GM06990 (cell line): ENCODE measurements at places on chromosomes 7 and 10.

- DNase-seq = no peak
Measured at GRCh38 chr7:4201566-4201965, 480.5 kb upstream of the FOXK1 start.

DNA sequence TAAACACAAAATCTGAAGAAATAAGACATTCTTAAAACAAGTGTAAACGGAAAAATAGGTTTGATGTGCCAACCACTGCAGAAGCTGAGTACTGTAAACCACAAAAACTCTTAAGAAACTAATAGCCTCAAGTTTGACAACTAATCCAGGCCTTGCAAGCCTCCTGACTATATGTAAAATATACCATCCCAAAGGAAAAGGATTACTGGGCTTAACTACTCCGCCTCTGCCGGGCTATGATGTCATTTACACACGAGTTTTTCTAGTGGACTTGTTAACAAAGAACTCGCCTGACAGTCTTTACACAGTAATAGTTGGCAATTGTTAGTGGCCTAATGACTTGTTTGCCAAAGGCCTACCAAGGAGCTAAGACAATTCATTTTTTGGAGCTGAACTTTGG lies 2.1 kb downstream of the KIF5B start:
- no peak for DNase-seq

DNA sequence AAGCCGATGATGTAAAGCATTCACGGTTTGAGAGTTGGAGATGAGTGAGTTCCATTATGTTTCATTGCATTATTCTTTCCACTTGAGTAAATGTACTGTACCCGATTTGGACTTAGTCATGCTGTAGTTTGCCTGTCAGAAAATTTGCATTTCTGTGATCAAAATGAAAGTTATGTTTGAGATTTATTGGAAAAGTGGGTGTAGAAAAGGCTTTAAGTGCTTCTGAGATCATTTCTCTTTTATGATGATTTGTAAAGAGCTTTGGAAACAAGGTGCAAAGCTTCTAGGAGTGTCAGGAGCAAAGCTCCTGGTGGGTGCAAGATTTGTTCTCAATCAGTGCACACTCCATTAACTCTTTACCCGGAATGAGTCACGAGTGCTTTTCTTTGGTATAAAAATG lies 204.1 kb upstream of the POM121L12 start:
- DNase-seq = no peak

DNA sequence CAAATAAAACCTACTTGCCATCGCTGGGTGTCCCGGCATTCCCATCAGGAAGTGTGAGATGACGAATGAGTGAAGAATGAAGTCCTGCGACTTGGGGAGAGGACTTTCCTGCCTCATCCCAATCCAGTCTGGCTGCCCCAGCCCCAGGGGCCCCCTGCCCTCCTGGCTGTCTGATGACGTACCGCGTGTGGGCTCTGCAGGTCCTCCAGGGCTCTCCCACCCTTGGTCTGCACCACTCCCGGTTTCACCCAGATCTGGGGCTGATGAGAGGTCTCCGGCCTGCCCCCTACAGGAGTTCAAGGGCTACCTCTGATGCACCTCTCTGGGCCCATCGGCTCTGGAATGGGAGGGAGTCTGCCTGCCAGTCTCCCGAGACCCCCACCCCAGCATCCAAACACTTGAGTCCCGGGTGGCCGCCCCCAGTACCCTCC lies 9.8 kb downstream of the ATP6V1F start:
- no peak for DNase-seq

DNA sequence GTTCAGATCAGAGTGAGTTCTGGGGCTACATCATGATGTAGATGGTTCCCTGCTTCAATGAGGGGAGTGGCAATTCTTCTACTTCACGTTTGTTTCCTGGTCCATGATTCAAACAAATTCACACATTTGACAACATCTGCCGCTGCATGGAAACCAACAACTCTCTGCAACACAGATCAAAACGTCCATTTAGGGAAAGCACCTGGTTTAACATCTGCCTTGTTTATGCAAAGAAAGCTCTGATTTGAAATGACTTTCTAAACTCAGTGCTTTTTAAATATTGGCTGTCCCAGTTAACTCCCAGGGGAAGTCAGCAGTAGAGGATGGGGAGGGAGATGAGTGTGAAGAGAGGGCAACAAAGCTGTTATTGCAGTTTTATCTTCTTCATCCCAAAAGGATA lies 93.8 kb downstream of the GAD2 start:
- no peak for DNase-seq
